ENCODE measurements at places on chromosomes 11 and 22. TPM values are rescaled to one million over a fixed set of nuclear protein-coding genes. Genes with fewer than 3 reads are reported as not detected.

- DNase-seq = no peak
Measured at GRCh38 chr11:34356576-34356912, 1.3 kb downstream of the ABTB2 start.

ESAM gene
- 0.71 TPM for total RNA-seq

DNA sequence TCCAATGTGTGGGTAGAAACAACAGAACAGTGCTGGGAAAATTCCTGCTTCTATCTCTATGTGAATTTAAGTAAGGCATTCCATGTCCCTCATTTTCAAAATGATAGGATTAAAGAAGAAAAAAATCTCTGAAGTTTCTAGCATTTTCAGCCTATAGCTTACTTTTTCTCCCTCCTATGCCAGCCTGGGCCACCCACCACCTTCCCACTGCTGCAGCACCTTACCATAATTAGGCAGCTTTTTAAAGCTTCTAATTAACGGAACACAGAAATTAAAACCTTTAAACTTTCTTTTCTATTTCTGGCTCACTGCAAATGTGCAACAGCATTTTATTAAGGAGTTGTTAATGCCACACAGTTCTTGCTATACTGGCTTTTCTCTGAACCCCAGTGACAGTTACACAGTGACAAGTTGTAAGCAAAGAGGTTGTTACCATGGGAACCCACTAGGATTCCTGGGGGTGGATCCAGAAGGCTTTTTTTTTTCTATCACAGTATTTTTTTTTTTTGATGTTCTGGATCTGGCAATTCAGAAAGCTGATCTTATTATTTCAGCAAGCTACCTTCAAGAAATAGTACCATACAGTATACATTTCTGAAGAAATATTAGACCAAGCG, 20.2 kb downstream of the CELF1 start:
- DNase-seq = no peak

DNA sequence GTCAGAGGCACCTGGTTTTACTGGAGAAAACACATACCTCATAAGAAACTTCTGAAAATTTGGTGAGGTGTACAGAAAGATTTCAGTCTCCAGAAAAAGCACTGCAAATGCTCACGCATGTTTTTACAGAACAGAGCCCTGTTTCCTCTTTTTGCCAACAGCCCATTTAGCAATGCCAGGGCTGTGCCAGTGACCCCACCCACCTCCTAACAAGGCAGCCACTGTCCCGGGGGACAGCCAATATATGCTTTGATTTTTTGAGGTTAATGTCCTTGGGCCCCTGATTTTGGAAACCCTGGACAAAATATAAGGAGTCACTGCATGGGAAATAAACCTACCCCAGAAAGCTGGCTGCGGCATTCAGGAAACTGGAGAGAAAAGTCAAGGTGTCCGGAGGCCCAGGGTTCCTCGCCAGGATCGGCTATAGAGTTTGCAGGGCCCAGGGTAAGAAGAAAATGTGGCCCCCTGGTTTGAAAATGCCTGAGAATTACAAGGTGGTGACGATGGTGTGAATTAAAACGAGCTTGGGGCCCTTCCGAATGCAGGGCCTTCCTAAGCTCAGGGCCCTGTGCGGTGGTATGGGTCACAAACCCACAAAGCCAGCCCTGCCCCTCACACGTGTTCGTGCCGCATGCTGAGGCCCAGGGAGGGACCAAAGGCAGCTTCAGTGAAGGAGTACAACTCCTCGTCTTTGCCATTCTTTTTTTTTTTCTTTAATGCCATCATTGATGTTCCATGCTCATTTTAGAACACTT, 71.1 kb upstream of the WNT7B start:
- no peak for DNase-seq

- no peak for DNase-seq
Measured at GRCh38 chr11:126743628-126744027, 256.9 kb downstream of the KIRREL3 start.

GRCh38 chr11:9386086-9386485, 1.6 kb downstream of the IPO7 start:
- no peak for DNase-seq

- DNase-seq = no peak
Measured at GRCh38 chr11:135046556-135046955, 634.5 kb upstream of the B3GAT1 start.

TESMIN gene
- 0.55 TPM for total RNA-seq

CHRM1 gene
- total RNA-seq = 0.27 TPM

TIGD3 gene
- 0.16 TPM for total RNA-seq

GRCh38 chr22:37049224-37049623, 2.3 kb upstream of the KCTD17 start:
- DNase-seq = no peak

Measured in osteocyte (in vitro differentiated cells).